Dorsolateral prefrontal cortex (tissue), 122 donors: ENCODE measurements at places on chromosomes 4 and X.

- no peak for DNase-seq
These were observed 106.6 kb downstream of the FNIP2 start for GRCh38 chr4:158875455-158875854.

GRCh38 chr4:184287697-184288255 is 70.1 kb upstream of the ENPP6 start:
- DNase-seq = no peak

GRCh38 chr4:74930162-74930561 is 2.8 kb upstream of the PARM1 start:
- no peak for DNase-seq

- no peak for DNase-seq
These were observed 180.7 kb downstream of the AR start for GRCh38 chrX:67724359-67725110.

- no peak for DNase-seq
These were observed 117.4 kb upstream of the LIMCH1 start for GRCh38 chr4:41420541-41420940.

DNA sequence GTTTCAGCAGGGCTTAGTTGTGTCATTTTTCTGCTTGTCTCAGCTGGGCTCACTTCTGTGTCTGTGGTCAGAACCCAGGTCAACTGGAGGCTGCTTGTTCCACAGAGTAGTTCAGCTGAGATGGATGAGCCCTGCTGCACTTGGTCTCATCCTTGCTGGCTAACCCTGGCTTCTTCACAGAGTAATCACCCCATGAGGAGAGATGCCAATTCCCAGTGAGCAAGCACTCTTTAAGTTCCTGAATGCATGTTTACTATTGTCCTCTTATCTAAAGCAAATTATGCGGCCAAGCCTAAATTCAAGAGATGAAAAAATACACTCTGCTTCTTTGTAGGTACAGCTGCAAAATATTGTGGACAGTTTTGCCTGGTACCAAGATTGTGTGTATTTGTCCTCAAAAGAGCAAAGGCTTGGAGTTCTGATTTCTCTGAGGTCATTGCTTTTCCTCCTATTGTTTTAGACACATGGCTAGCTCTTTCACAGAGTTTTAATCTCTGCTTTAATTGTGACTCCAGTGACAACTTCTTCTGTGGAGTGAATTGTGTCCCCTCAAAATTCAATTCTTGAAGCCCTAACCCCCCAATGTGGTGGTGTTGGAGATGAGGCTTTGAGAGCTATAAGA is 236.6 kb upstream of the ANKRD50 start:
- no peak for DNase-seq

DNA sequence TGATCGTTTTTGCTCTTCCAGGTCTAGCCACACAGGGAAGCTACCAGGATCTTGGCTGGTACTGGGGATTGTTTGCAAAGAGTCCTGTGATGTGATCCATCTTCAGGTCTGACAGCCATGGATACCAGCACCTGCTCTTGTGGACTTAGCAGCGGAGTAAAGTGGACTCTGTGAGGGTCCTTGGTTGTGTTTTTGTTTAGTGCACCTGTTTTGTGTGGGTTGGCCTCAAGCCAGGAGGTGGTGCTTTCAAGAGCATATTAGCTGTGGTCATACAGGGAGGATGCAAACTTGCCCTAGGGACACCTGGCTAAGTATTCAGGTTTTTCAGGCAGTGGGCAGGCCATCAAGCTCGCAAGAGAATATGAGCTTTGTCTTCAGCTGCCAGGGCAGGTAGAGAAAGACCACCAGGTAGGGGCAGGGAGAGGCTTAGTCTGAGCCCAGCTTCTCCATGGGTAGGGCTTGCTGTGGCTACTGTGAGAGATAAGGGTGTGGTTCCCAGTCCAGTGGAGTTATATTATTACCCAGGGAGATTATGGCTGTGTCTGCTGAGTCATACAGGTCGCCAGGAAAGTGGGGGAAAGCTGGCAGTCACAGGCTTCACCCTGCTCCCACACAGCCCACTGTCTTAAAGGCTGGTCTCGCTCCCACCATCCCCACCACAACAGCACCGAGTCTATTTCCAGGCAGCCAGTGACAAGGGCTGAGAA is 293.7 kb downstream of the PCDH18 start:
- no peak for DNase-seq

GRCh38 chr4:122806981-122807679 is 19.5 kb upstream of the FGF2 start:
- no peak for DNase-seq

DNA sequence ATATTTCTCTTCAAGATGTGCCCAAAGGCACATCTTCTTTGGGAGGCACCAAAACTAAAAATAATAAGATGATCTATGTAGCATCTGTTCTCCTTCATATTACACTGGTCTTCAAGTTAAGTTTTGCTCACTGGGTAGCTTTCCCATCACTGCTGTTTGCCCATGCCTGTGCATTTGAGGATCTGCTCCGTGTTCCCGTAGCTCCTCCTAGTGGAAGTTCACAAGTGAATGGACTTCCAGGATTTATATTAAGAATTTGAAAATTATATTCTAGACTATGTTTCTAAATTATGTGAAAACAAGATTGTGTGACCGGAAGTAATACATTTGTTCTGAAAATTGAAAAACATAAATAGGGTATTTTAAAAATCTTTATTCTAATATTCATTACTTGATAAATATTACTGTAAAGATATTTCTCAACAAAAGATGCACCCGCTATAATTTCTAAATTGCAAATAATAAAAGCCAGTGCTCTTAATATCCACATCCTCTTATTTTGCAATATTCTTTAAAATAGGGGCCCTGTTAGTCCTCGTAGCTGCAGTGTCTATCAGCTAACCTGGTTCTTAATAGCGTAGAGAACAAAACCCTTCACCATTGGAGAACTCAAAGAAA is 147.7 kb downstream of the RBM46 start:
- DNase-seq = no peak

DNA sequence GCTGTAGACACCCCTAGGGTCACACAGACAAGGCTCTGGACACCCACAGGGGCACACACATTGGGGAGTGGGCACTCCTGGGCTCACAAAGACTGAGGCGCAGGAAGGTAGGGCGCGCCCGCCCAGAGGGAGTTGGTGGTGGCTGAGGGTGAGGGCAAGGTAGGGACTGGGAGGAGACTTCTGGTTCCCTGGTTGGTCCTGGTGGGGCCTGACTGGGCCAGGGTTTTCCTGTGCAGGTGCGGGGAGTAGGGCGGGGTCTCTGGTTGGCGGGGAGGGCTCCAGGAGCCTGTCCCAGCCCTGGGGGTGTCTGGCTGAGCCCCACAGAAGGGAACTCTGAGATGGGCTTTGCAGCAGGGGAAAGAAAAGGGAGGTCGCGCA is 6.7 kb upstream of the WAS start:
- DNase-seq = no peak

DNA sequence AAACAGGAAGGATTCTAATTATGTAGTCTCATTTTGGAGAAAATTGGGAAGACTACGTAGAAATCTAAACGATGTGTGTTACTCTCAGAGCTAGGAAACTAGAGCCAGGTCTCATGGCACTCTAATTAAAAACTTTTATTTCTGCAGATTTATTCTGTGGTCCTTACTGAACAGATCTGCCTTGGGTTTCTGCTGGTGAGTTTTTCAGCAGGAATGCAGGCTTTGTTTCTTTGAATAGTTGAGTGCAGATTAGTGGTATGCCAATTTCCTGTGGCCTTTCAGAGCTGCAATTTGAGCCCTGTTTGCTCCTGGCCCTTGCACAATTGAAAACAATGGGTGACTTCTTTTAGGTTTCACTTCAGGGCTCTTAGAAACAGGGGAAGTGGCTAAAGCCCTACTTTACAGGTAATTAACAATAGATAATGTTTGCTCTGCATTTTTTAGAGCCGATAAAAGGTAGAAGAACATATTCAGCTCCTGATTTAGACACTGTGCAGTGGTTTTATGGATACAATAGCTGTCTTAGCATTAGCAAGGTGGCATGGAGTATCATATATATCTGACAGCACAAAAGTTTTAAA is 21.8 kb downstream of the SPRY1 start:
- DNase-seq = no peak

DNA sequence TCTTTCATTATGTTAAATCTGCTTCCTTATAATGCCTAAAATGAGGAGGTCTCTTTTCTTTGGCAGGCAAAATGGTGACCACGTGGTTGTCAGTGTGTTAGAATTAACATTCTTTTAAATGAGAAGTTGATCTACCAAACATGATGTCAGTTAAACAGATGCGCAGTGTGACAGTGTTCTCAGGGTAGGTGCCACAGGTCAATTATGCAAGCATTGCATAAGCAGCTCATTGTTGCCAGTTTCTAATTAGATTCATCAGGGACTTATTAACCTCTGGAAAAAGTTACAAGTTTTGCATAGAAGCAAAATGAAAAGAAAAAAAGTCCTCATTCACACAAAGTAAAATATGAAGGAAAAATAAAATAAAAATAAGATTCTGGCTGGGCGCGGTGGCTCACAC is 324.1 kb upstream of the GALNT7 start:
- no peak for DNase-seq

GRCh38 chr4:113469023-113469390 is 292.5 kb downstream of the CAMK2D start:
- no peak for DNase-seq

DNA sequence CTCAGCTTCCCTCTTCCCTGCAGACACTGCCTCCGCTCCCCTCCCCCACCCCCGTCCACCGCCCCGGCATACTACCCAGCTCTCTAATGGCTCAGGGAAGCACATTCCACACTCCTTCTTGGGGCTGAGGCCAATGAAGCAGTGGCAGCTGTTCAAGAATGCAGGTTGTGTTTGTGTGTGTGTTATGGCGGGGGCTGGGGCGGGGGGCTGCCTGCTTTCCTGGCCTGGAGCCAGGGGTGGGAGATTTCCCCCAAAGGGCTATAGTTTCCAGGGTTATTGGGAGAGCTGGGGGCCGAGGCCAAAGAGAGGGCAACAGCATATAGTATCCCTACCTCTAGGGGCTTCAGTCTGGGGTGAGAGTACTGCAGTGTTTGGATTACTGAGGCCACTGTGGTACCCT is 149.4 kb downstream of the EFNB1 start:
- no peak for DNase-seq

- DNase-seq = no peak
These were observed 665.6 kb upstream of the PRKX start for GRCh38 chrX:4379071-4379470.

- DNase-seq = no peak
These were observed 26.0 kb downstream of the SMIM43 start for GRCh38 chr4:121738780-121739535.

DNA sequence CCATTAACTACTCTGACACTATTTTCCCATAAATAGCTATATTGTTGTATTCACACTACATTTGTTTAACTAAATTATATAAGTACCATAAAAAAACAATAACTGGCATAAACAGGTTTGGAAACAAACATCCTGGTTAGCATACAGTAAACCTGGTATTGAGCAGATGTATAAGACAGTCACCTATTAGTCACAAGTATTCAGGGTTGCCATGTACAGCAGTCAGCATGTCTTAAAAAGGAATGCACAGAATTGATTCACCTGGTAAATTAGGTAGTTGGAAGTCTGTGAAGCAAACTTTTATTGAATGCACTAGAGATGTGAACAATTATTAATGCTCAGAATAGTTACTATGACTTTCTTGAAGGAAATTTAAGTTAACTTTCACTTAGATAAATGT is 137.9 kb downstream of the FAM13A start:
- no peak for DNase-seq
